Left cardiac atrium (tissue), 4 donors: ENCODE measurements at places on chromosomes 2 and 18. TPM values are rescaled to one million over a fixed set of nuclear protein-coding genes. Genes with fewer than 3 reads are reported as not detected.

DNA sequence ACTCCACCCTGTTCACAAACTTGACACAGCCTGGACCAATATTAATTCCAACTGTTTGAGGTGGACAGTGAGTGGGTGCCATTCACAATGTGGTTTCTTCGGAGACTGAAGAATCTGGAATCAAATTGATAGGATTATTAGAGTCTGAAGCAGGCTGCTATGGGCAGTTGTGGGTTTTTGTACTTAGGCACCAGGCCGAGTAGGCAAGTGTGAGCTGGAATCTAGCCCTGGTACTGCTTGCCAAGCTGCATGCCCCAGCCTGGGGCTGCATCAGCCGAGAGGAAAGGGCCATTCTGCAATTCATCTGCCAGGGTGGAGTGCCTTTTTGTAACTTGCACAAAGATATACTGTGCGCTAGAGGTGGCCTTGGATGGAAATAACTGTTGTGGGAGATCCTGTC is 654.7 kb upstream of the FANCL start:
- DNase-seq = no peak

The VWC2L gene
- not detected for total RNA-seq

- DNase-seq = no peak
Measured at GRCh38 chr18:37317486-37317885, 248.1 kb downstream of the CELF4 start.

GRCh38 chr2:190947711-190948251 is 66.2 kb downstream of the STAT1 start:
- DNase-seq = no peak

DNA sequence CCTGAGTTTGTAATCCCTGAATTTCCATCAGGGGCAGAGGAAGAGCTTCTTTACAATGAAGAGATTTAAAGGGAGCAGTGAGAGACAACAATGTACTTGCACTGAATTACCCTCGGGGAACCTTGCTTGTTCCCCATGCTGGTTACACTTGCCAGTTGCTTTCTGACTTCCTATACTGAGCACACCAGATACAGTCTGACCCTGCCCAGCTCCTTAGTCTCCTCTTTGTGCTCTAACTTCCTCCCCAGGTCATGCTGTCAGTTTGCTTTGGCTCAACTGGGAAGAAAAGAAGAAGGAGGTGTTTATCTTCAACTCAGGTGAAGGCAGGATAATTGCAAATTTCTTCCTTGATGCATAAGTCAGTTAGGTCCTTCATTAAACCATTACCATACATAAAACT is 658.4 kb downstream of the NYAP2 start:
- no peak for DNase-seq

The TWIST2 gene
- total RNA-seq = 7.6 TPM

DNA sequence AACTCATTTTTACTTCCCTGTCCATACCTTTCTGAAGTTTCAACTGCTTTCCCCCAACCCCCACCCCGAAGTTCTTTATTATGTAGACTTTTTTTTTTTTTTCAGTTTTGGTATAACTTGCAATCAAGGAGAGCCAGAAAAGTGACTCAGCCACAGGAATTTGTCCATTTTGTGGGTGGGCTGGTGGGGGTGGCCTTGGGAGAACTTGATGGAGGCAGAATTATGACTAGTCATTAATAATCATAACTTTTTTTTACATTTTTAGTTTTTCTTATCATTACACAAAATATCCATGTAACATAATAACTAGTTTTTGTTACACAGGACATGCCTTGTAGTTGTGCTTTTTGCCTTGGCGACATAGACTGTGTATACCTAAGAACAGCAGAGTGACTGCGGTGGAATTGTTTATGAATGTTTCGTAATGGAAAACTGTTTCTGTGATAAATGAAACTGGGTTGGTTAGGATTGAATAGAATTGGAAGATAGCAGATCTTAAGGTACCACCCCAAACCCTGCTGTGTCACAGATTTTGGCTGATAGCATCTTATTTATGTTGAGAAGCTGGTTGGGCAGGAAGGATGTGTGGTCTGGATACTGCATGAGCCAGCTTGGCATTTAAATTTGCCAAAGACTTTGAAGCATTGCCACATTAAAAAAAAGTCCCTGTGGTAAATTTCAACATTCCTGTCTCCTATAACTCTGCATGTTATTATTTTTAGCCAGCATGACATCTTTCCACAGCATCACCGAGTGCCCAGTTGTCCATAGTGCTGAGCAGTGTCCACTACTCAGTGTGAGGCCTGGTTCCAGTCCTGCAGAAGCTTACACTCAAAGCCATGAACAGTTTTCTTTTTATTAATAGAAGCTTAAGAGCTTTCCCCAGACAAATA is 30.7 kb downstream of the LYPD6B start:
- DNase-seq = no peak

DNA sequence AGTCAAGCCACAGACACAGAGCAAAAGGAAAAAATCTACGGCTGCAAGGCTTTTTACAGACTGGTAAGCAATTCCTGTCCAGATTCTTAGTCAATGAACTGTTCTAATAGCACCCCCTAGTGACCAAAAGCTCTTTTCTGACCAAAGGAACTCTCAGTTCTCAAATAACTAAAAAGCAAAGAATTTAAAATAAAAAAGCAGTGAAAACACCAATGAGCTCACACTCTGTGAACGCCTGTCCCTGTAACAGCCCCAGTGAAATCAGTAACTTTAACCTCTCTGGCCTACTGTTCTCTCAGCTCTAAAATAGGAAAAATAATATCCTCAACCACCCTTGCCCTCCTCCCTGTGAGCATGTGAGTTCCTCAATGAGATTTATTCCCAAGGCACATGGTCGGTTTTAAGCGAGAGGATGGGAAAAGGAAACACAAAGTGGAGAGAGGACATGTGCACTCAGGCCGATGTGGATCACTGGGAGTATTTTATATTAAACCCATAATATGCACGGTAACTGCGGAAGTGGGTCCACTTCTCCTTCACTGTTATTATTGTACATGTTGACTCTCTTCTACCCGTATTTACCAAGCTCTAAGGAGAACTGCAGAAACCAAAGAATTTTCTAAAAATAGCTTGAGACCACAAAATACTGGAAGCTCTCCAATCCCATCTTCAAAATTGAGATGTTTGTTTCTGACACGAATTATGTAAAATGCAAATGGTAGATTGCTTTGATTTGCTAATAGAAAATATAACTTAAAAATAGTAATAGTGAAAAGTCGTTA is 128.5 kb downstream of the STK39 start:
- DNase-seq = no peak

GRCh38 chr2:222899413-222900181 is 38.8 kb downstream of the ACSL3 start:
- DNase-seq = no peak

GRCh38 chr18:75215663-75216062 is 5.1 kb downstream of the TSHZ1 start:
- DNase-seq = no peak

The CFC1 gene
- total RNA-seq = 0.76 TPM

The VWA3B gene
- total RNA-seq = not detected
